ENCODE measurements at places on chromosomes 4 and X. TPM values are rescaled to one million over a fixed set of nuclear protein-coding genes. Genes with fewer than 3 reads are reported as not detected.

The MGST2 gene
- 15.1 TPM for polyA plus RNA-seq

The COQ2 gene
- 7.6 TPM for polyA plus RNA-seq

- no peak for DNase-seq
Measured at GRCh38 chrX:46180258-46180687, 364.9 kb downstream of the ZNF674 start.

GRCh38 chr4:81562093-81562492 is 90.4 kb upstream of the RASGEF1B start:
- DNase-seq = peak; percentile 28

DNA sequence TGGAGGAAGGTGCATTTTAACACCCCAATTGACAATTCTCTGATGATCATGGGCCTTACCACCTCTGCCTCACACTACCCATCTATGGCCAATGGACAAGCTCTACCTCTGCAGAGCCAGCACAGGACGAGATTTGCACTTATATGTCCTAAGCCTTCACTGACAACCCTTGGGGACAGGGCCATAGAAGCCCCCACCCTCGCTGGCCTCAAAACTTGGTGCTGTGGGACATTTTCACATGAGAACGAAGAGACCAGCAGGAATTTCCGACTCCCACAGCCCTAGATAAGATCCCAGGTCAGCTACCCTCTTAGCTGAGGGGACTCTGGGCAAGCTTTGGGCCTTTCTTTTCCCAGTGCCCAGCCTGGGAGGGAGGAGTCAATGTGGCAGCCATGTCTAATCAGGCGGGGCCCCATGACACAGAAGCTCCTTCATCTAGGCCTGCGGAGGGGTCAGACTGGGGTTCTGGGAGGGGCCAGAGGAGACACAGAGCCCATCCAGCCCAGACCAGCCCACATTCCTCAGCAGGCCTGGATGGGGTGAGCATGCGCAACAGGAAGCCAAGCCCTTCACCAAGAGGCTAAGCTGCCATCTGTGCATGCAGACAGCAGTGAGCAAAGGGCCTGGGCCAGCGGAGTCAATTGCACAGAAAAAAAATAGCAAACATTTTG is 12.1 kb downstream of the PJA1 start:
- DNase-seq = no peak

GRCh38 chr4:151806511-151806927 is 45.7 kb upstream of the GATB start:
- no peak for DNase-seq

- no peak for DNase-seq
Measured at GRCh38 chrX:30488092-30488491, 89.5 kb downstream of the TASL start.
